ENCODE measurements at places on chromosomes 16 and 17. TPM values are rescaled to one million over a fixed set of nuclear protein-coding genes. Genes with fewer than 3 reads are reported as not detected.
A peak's percentile ranks its signal among the peaks of the same experiment; 100 is the strongest.

TBX4 gene
- total RNA-seq, result 0.29 TPM

GRCh38 chr17:2057760-2058585 is 3.1 kb downstream of the HIC1 start:
- DNase-seq, result no peak
- H3K27ac ChIP-seq, result peak overlapping the region; percentile 96
- no peaks in the 10 kb centered on the region for H3K36me3 ChIP-seq
- peaks cover 53% of the 10 kb centered on the region for H3K4me1 ChIP-seq
- peaks cover 45% of the 10 kb centered on the region for H3K27me3 ChIP-seq
- H3K4me3 ChIP-seq, result peak overlapping the region; percentile 85

GRCh38 chr17:67156269-67157199 is 88.5 kb downstream of the HELZ start:
- H3K27me3 ChIP-seq, result no peaks in the 10 kb centered on the region
- H3K36me3 ChIP-seq, result peaks cover 44% of the 10 kb centered on the region
- DNase-seq, result no peak

GRCh38 chr16:84593825-84594724 is 23.8 kb downstream of the COTL1 start:
- no peak overlapping the region for H3K27ac ChIP-seq
- no peaks in the 10 kb centered on the region for H3K27me3 ChIP-seq
- no peaks in the 10 kb centered on the region for H3K36me3 ChIP-seq
- H3K4me3 ChIP-seq, result no peak overlapping the region

GRIN2A gene
- total RNA-seq, result 4.6 TPM

GRCh38 chr17:78358538-78359320 is 1.1 kb downstream of the SOCS3 start:
- H3K4me3 ChIP-seq, result peak overlapping the region; percentile 72
- H3K4me1 ChIP-seq, result peaks cover 67% of the 10 kb centered on the region
- no peaks in the 10 kb centered on the region for H3K27me3 ChIP-seq
- peaks cover 14% of the 10 kb centered on the region for H3K36me3 ChIP-seq
- DNase-seq, result no peak

DNA sequence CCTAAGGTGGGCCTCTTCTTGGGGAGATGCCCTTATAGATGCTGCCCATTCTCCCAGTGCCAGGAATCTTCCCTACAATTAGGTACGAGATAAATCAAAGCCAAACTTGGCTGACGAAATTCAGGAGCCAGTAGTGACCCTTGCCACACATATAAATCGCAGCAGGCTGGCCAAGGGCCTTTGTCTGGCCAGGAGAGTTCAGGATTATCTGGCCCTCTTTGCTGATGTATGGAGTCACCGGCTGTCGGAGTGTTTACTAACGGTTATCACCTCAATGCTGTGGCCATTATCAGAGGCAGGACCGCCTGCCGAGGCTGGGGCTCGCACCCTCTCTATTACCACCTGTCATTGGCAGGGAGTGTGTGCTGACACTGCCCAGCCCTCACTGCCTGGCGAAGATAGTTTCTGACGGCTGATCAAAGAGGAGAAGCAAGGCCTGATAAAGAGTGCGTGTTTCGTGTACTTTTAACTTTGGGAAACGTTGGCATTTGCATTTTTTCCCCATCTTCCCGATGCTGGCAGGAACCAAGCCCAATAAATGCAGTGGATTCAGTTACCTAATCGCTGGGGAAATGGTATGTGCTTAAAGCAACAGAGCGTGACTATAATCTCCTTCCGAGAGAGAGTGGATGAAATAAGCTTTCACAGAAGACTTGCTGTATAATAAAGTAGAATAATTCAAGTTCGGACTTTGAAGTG is 32.8 kb upstream of the TBX2 start:
- no peak overlapping the region for H3K27ac ChIP-seq
- H3K27me3 ChIP-seq, result no peaks in the 10 kb centered on the region
- H3K4me1 ChIP-seq, result peaks cover 18% of the 10 kb centered on the region
- H3K36me3 ChIP-seq, result no peaks in the 10 kb centered on the region
- DNase-seq, result peak; percentile 74
- no peak overlapping the region for H3K4me3 ChIP-seq

CLCN7 gene
- 32.0 TPM for total RNA-seq
